ENCODE measurements at places on chromosomes 6 and 20.

DNA sequence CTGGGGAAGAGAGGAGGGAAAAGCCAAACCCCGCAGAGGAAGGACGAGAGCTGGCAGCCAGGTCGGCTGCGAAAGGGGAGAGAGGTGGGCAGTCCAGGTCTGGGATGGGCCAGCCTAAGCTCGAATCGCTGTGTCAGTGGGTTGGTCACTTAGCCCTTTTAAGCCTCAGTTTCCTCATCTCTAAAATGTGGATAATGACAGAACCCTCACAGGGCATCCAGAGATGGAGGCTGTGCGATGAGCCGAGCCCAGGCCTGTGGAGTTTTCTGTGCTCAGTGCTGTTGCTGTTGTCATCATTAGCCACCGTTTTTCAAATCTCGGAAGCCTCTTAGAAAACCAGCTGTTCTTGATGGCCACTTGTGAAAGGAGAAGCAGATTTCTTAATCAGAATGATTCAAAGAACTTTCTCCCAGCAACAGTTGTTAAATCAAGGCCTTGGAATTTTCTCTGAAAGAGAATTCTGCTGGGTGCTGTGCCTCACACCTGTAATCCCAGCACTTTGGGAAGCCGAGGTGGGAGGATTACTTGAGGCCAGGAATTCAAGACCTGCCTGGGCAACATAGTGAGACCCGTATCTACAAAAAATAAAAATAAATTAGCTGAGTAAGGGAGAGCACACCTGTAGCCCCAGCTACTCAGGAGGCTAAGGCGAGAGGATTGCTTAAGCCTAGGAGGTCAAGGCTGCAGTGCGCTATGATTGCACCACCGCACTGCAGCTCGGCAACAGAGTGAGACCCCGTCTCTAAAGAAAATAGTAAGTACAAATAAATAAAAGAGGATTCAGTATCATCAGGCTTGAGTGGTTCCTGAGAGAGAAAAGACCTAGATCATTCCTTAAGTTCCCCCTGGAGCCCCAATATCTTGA, 46.3 kb upstream of the ENTPD6 start:
- no peak for DNase-seq

DNA sequence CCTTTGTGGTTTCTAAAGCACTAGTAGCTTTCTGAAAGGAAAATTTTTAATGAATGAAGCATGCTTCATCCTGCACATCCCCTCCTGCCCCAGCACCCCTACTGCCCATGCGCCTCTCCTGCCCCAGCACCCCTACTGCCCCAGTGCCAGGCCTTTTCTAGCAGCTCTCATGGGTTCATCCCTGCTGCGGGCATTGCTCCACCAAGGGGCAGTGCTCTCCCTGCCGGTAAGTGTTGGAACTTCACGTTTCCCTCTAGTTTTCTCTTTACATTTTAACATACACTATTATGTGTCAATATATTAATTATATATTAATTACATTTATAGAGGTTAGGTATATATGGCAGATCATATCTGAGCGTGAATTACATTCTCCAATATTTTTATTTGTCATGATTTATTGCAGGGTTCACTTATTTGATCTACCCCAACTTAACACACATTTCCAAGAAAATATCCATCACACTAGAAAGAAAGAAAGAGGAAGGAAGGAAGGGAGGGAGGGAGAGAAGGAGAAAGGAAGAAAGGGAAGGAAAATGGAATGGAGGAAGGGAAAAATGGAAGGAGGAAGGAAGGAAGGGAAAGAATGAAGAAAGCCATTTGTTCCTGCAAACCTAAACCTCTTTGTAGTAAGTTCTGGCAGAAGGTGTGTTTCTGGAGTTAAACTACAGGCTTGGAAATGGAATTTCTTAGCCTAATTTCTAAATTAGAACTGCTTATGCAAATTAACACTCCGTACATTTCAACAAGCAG, 46.8 kb downstream of the CEP43 start:
- no peak for DNase-seq

GRCh38 chr6:143405373-143406154, 44.9 kb downstream of the ADAT2 start:
- DNase-seq = no peak

DNA sequence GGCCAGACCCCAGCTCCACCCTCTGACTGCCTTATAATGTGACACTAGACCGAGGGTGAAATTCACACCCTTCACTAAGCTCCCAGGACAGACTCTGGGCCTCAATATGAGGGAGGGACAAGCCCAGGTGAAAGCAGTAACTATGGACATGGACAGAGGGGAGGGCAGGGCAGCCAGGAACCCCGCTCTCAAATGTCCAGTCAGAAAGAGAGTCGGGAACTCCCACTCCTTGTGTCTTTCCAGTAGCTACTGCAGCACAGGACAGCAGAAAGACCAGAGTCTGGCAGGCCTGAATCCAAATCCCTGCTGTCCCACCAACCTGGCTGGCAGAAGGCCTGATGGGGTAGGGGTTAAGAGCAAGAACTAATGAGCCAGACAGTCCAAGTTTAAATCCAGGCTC, 6.4 kb downstream of the C20orf96 start:
- no peak for DNase-seq

DNA sequence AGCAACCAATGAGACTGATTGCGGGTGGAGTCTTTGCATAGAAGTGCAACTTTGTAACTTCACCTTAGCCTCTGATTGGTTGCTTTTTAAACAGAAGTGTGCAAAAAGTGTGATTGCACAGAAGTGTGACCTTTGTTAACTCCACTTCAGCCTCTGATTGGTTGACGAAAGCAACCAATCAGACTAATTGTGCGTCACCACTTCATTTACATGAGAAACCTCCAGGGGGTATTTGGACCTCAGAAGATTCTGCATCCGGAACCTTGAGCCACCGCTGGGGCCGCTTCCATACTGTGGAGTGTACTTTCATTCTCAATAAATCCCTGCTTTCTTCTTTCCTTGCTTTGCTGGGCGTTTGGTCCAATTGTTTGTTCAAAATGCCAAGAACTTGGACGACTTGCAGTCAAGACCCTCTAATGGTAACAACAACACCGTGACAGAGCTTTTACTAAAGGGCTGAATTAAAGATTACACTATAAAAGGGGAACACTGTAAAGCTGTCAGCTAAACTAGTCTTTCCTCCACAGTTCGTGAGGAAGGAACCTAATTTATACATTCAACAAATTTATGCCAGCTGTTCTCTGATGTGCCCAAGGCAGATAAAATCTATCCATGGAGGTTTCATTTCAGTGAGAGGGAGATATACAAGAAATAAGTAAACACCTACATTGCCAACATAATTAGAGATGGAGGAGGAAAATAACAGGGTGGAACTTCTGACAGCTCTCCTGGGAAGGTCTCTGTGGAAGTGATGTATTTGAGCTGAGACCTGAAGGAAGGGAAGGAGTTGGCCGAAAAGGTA, 1.4 kb upstream of the HECA start:
- DNase-seq = no peak

- no peak for DNase-seq
Measured at GRCh38 chr6:142773324-142773723, 171.7 kb downstream of the HIVEP2 start.

DNA sequence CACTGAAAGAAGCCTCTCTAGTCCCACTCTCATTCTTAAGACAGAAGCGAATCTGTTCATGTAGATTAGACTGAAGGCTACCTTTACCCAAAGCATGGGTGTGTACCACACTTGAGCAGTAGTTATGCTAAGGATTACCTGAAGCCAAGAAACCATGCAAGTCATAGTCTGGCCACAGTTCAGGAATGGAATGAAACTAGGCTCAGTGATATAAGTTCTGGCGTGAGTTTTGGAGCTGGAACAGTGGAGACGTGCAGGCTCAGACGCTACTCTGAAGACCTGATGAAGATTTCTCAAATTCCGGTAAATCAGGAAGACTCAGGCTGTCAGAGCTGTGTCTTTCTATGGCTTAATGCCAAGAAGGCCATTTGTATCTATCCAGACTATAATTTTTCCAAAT, 219.9 kb downstream of the HDGFL1 start:
- DNase-seq = no peak

DNA sequence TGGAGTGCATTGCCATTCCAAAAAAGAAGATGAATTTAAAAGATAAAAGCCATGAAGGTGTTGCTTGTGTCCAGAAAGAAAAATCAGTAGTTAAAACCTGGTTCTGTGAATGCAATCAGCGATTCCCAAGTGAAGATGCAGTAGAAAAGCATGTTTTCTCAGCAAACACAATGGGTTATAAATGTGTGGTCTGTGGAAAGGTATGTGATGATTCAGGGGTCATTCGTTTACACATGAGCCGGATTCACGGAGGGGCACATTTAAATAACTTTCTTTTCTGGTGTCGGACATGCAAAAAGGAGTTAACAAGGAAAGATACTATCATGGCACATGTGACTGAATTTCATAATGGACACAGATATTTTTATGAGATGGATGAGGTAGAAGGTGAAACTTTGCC, 24.7 kb upstream of the BAG2 start:
- no peak for DNase-seq

- no peak for DNase-seq
Measured at GRCh38 chr6:144617708-144618107, 332.6 kb downstream of the UTRN start.

DNA sequence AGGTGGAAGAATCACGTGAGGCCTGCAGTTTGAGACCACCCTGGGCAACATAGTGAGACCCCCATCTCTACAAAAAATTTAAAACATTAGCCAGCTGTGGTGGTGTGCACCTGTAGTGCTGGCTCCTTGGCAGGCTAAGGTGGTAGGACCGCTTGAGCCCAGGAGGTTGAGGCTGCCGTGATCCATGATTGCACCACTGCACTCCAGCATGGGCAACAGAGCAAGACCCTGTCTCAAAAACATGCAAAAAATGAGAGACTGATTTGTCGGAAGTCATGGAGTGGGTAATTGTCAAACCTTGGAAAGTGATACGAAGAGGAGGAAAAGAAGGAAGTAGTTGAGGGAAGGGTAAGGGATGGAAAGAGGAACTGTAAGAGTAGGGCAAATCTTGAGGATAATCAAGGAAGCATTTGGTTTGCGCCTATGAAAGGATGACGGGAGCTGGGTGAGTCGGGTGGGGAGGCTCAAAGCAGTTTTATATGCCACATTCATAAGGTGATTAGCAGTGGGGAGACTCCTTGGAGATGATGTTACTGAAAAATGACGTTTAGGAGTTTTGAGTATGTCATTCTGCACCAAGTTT, 14.5 kb downstream of the L3MBTL3 start:
- no peak for DNase-seq

DNA sequence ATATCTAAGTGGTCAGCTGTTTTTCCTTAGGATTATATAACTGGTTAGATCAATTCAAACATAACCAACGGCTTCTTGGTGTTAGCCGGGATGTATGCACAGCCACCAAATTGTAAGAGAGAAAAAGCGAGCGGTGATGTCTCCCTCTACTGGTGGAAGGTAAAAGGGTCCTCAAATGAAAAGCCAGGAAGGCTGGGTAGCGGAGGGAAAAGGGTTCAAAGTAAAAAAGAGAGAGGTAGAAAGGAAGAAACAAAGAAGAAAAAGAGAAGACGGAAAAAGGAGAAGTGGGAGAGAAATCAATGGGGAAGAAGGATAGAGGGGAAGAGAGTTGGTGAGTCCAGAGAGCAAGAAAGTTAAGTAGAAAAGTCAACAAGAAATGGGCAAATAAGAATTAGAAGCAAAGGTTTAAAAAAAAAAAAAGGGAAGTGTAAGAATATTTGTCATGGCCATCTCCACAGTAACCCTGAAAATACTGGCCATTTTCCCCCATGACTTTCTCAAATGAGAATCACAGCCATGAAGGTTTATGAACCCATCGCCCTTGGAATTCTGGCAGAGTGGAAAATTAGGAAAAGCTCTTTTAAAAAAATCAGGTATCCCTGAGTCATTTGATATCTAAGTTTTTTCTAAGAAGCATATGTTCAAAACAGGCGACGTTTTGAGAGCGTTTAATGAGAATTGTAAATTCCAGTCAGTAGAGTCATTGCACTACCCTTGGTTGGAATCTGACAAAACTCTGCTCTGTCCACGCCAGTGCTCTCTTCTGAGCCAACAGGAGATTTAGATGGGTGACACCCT, 155.6 kb upstream of the SNX9 start:
- peak; percentile 88 for DNase-seq

DNA sequence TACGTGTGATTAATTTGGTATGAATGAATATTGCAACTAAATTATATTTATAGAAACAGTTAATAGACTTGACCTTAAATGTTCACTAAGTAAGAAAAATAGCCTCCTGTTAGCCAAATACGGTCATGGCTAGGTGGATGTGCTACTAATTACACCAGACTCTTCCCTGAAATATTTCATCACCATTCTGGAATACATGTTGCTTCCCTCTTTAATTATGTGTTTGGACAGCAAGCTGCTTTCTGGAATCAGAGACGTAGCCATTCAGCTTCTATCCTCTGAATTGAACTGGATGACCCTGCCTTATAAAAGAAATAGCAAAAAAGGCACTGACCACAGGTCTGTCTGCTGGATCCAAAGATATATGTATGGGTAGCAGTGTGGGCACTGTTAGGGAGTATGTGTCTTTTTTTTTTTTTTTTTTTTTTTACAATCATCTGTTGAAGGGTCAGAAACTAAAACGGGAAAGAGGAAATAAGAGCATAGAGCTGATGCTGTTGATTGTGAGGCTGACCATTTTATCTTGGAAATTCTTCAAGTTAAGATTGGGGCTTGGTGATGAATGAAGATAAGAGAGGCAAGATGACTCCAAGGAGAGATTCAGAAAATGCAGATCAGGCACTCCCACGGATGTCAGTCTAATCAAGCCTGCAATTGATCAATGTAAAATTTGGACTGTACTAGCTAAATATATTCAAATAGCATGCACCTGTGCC, 283.2 kb upstream of the HSF2 start:
- DNase-seq = no peak

GRCh38 chr20:33846291-33846935, 35.3 kb downstream of the CHMP4B start:
- DNase-seq = no peak

DNA sequence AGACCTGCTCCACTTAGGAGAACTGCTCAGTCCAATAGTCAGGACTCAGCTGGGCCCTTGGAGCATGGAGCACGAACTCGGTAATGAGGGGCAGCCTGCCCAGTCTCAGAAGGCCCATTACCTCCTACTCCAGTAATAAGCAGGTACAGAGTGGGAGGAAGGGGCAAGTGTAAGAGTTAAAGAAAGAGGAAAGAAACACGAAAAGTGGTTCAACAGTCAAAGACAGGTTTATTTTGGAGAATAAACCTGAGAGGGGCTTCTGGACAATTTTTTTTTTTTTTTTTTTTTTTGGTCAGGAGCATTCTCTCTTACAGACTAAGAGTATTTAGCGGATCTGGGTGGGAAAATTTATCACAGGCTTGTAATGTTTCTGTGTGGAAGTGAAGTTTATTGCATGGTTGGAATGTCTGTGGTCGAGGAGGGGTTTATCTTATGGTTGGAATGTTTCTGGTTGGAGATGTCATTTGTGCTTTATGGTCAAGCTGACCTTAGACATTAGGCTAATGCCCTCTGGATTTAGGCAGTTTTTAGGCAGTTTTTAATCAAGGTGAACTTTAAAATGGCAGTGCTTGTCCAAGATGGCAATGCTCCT, 340.1 kb downstream of the BCKDHB start:
- no peak for DNase-seq
